ENCODE measurements at places on chromosomes 13 and 19. TPM values are rescaled to one million over a fixed set of nuclear protein-coding genes. Genes with fewer than 3 reads are reported as not detected.

The TMEM161A gene
- 14.2 TPM for total RNA-seq

The LCP1 gene
- total RNA-seq = 0.10 TPM

The PABPC3 gene
- 0.10 TPM for total RNA-seq

The ZNF573 gene
- total RNA-seq = 4.9 TPM

The RASL11A gene
- total RNA-seq = 2.3 TPM

Data from vein endothelial cell (primary cell).